Frontal cortex (tissue), 4 donors: ENCODE measurements at places on chromosomes 13 and 19.

DNA sequence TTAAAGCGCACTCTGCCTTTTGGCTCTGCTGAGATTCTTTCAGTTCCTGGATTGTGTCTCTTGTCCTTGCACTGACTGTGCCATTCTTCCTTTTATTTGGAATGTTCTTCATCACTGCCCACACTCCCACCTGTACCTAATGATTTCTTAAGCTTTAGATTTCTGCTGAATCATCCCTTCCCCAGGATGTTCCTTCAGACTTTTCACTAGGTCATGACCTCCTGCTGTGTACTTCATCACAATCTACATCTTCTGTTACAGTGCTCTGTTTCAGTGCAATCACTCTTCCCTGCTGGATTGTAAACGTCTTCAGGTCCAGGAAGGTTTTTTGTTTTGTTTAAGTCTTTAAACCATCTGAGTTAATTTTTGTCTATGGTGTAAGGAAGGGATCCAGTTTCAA lies 281.0 kb downstream of the ATP8A2 start:
- DNase-seq: no peak

DNA sequence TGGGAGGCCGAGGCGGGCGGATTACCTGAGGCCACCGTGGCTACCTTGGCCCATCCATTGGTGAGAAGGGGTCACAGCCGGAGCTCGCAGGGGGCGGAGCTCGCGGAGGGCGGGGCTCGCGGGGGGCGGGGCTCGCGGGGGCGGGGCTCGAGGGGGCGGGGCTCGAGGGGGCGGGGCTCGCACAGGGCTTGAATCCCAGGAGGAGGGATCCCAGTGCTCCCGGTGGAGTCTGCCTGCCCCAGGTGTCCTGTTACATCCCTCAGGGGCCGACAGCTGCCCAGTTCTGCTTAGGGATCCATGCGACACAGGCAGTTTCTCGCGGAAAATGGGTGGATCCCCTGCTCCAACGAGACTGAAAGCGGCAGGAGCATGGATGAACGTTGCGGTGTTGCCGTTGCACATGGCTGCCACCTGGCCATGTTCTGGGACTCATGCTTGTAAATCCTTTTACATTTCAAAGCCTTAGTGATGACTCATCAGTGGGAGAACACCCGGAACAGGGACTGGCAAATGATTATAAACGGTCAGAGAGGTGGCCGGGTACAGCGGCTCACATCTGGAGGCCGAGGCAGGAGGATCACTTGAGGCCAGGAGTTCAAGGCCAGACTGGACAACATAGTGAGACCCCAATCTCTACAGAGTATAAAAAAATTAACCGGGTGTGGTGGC lies 25.1 kb downstream of the TMPRSS9 start:
- DNase-seq: no peak

DNA sequence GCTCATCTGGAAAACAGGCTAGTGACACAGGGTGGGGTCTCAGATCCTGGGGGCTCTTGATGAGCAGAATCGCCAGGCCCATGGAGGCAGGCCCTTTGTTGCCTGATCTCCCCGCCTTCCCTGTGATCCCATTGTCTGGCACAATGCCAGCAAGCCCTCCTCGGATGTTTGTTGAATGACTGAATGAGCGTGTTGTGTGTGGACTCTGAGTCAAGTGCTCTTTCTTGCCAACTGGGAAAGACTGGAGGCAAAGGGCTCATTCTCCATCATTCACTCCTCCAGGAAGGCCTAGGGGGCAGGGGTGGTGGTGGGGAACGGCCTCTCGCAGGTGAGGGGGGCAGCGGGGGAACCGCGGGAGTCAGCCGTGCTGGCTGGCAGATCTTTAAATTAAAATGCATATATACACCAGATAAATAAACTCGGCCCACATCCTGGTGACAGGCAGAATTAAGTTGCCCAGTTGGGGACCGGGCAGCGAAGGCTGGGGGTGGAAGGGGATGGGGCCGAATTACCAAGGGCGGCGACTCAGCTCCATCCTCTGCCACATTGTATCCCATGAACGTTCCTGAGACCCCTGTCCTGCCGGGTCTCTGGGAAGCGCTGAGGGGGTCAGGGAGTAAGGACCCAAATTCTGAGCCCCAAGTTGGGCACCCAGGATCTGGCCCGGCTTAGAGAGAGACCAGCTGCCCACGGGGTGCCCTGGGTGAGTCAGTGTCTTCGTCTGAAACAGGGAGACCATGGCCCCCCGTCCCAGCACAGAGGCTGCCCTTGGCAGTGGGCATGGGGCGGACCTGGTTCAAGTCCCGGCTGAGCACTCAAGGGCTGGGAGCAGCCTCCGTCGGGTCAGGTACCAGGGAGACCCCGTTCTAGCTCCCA lies 24.5 kb downstream of the EFNA2 start:
- DNase-seq: no peak

DNA sequence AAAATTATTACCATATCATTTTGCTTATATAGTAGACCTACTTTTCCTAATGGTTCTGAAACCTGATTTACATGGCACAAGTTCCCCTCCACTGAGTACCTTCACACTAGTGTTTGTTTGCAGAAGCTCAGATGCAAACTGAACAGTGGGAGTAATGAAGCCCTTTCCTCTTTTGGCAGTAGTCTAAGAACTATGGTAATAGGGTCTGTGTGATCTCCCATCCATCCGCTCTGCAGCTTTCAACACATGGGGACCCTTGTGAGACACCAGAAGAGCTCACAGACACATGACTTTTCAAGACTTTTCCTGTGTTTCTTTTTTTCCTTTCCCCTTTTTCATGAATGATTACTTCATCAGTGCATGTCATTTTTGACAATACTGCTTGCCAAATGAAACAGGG lies 336.0 kb downstream of the ATP8A2 start:
- DNase-seq: no peak

- no peak for DNase-seq
These were observed 529.9 kb downstream of the SLITRK1 start for GRCh38 chr13:83352391-83352790.

DNA sequence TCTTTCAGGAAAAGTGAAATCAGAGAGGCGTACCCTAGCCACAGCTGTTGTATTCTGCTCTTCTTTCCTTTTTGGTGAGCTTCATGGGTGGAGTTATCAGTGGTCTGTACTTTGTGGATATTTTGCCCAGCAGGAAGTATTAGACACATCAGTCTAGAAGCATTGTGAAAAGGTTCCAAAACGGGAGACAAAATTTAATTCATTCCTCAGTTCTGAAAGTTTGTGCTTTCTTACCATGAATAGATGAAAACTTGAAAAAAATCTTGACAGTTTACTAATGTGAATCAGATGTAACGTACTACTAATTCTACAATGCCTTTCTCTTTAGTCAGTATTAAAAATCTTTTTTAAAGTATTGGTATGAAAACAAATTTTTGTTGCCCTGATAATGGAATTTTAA lies 116.8 kb downstream of the DNAJC3 start:
- DNase-seq: no peak

DNA sequence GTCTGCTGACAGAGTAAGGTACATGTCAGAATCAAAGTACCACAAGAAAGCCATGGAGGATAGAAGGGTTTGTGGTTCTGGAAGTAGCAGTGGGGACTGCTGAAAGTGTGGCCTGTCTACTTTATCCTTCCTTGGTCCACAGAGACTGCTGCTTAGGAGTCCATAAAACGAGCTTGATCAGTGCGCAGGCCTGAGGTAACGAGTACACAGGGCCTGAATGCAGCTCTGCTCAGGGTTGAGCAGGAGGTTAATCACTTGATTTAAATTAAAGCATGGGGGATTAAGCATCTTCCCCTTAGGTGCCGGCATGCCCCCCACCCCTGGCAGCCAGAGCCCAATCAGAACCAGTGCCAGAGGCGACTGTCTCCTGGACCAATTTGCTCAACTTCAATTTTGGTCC lies 34.9 kb upstream of the WASF3 start:
- DNase-seq: no peak

DNA sequence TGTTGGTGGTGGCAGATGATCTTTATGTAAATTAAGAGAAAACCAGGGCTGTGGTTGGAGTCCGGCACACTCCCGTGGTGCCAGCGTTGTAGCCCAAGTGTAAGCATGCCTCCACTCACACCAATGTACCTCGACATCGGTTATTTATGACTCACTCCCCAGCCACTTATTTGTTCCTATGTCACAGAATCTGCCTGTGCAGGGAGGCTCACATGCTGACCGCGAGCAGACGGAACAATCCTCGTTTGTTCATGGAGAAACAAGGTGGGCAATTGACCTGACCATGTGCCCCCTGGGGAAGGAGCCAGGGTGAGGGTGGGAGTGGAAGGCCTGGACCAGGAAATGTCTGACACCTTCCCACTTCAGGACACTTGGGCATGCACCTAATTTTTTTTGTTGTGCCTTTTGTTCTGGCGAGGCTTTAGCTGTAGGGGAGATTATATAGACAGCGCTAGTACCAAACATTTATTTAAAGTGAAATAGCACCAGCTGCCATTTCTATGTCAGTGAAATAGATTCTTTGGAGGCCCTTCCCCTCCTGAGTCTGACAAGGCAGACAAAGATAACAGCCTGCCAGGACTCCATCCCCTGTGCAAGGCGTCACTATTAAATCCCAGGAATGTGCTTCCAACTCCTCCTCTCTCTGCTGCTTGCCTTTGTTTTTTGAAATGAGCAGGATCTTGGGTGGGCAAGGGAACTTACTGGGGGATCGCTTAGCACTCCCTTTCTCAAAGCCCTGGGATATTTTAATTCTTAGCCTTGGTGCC lies 394.2 kb downstream of the FGF9 start:
- DNase-seq: no peak

GRCh38 chr13:50075619-50076097 lies 60.4 kb downstream of the KCNRG start:
- DNase-seq: no peak

DNA sequence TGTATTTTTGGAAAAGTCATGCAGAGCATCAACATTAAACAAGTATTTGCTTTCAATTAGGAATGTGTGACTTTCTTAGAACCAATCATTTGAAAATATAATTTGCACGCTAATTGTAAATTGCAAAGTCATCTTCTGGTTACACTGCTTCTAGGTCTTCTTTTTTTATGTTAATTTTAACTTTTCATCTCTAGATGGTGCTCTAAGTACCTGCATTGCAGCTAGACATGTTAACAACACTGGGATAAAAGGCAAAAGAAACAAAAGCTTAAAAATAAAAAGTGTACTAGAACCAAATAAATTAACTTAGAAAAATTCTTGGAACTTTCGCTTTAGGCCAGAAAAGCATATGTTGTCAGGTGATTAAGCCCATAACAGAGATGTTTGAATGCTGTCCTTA lies 2758.2 kb downstream of the PCDH9 start:
- no peak for DNase-seq

- DNase-seq: no peak
These were observed 845.3 kb upstream of the MIR17HG start for GRCh38 chr13:90502153-90502552.

DNA sequence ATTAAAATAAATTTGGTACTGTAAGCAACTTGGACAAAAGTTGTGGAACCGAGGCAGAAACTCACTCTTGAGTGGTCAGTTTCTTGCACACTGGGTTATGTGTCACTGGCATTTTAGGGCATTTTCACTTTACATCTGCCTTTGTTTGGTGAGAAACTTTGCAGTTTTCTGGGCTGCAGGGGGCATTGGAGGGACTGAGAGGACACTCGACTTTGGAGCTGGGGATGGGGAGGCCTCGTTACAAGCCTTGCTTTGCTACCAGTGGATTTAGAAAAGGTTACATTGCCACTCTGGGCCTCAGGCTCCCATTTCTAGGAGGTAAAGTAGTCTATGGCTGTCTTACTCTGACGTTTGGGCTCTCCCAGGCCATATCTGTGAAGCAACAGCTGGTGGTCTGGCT lies 41.9 kb upstream of the ZNF536 start:
- no peak for DNase-seq

GRCh38 chr13:76329004-76329403 lies 557.2 kb downstream of the KCTD12 start:
- DNase-seq: no peak

- DNase-seq: no peak
These were observed 28.9 kb downstream of the KCTD15 start for GRCh38 chr19:33825556-33825955.

- DNase-seq: no peak
These were observed 126.3 kb downstream of the STK24 start for GRCh38 chr13:98450539-98451111.

GRCh38 chr13:43448605-43449336 lies 338.0 kb downstream of the ENOX1 start:
- no peak for DNase-seq

GRCh38 chr13:66803808-66804456 lies 426.2 kb downstream of the PCDH9 start:
- DNase-seq: no peak

DNA sequence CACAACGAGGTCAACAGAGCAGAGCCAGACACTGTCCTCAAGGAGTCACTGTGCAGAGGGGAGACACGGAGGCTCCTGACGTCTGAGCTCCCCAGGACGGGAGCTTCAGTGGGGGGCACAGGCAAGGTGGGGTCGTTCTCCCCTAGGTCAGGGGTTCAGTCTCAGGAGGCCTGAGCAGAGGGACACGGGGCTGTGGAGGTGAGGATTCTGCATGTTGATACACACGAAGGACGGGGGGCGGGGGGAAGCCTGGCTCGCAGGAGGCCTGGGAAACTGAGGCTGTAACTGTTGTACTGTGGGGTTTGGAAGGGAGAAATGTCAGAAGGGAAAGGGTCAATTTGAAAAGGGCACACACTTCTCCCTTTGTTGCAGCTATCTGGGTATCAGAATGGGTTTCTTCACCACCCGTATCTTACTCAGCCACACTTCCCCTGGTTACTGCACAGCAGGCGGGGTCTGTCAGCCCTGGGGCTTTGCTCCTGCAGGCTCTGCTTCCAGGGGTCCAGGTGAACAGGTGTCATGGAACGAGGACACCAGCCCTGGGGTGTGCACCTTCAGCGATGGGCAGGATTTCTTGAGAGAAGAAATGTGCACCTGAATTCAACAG lies 748 bp upstream of the SIGLEC8 start:
- no peak for DNase-seq

DNA sequence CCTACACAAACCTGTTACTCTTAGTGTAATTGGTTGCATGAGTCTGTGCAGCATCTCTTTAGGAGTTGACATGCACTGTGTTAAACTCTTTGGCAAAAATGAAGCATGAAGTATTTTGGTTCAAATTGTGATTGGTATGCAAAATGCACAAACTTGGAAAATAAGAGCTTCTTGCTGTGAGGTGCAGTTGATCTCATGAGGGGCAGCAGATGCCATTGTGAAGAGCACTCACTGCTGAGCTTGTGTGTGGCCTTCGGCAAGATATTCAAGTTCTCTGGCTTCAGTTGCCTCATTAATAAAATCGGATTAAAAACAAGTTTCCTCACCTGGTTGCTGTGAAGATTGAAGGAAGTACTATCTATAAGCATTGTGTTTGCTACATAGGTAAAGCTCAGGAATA lies 142.3 kb downstream of the KATNAL1 start:
- DNase-seq: no peak

DNA sequence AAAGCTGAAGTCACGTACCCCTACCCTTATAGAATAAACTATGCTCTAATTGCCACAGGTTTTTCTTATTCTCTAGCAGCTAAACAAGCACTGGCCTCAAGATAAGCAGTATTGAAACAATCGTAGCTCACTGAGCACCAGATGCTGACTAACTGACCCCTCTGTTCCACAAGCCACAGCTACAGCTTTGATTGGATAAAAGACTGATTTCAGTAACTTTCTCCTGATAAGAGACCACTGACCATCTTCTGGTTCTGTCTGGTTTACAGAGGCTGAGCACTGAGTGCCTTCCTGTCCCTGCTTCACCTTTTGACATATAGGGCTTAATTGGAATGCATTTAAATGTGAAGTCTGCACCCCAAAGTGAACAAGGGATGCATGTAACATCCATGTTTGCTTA lies 8.4 kb upstream of the RAP2A start:
- no peak for DNase-seq
